Stimulated activated CD4-positive, alpha-beta T cell treated with anti-CD3 and anti-CD28 coated beads, Interleukin-1b, Interleukin-23, amount 100 ng/mL, for 1 hour (primary cell): ENCODE measurements at places on chromosomes 5 and 9.

DNA sequence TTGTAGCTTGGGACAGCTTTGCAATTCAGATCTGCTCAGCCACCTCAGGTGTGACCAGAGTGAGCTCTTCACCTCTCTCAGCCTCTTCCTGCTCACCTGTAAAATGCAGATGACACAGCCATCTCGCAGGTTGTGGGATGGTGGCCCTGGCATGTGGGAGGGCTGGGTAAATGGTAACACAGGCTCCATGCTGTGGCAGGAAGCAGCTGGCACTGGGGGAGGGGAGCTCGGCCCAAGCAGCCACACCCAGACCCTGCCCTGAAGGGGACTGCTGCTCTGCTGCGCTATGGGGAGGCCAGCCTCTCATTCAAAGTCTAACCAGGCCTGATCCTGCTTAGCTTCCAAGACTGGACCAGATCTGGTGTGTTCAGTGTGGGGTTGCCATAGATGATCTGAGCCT is 24.1 kb downstream of the PHF2 start:
- DNase-seq: no peak

DNA sequence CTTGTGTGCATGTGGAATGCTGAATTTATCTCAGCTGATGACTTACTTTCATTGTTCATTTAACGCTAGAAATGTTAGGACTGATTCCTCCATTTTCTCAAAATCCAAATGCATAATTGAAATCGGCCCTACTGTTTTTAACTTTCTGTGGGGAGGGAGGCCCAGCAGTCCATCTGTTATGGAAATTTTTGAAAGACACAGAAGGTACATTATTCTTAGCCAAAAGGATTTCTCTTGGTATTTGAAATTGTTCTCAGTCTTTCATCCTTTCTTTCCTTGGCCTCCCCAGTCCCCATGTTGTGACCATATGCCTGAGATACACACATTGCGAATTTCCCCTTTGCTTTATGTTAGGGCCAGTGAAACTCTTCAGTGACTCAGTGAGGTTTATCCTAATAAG is 549.9 kb downstream of the IRX1 start:
- DNase-seq: no peak

DNA sequence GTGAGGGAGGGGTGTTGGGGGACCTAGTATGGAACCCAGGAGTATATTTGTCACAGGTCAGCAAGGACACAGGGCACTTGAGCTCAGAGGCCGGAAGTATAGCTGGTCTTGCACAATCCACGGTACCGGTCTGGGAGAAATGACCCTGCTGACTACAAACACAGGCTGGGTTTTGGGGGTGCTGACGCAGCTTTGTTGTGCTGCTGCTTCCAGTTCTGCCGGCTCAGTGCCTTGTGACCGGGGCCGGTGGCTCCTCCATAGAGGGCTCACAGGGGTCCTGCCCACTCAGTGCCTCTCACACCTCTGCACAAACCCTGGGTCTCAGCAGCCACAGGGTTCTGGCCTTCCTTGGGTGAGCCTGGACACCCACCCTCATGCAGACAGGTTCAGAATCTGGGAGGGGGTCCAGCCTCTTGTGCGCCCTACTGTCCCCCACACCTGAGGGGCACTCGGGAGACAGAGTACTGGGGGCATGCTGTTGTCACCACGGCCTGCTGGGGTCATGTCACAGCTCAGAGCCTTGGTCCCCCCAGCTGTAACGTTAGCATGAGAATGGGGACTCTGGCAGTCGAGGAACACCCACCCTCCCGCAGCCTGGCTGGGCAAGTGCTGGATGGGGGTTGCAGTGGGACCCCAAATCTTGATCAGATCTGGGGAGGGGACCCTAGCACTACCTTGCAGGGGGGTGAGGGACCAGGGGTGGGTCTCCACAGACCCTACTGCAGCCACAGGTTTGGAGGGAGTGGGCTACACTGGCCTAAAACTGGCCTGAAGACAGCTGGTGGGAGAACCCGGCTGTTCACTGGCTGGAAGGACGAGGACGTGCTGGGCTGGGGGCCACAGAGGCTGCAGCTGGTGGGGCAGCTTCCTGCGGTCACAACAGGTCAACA is 17.7 kb downstream of the NINJ1 start:
- DNase-seq: no peak

DNA sequence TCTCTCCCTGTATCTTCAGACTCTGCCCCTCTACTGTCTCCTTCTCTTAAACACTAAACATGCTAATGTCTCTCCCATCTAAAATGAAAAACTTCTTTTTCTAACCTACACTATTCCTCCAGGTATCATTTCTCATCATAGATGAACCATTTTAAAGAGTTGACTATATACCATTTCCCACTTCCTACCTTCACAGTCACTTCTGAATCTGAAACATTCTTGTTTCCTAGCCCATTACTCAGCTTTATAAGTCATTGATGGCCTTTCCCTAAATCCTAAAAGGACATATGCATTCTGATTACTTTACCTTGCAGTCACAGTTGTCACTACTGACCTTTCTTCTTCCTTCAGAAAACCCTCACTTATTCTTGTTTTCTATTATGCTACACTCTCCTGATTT is 118.2 kb downstream of the SSBP2 start:
- DNase-seq: no peak

- DNase-seq: no peak
Observed at GRCh38 chr5:158382473-158382872, 523.5 kb upstream of the CLINT1 start.

DNA sequence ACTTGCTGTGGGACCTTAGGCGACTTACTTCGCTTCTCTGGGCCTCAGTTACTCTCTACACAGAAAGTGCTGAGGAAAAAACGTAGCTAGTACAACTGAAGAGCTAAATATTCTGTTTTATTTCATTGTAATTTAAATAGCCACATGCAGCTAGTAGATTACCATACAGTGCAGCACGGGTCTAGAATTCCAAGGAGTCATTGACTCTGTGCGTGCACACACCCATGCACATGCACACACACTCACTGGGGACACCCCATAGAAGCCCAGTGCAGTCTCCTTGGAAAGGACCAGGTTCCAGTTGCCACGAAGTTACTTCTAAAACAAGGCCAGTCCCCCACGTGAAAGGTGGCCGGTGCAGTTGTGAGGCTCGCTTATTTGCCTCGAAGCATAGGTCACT is 17.0 kb downstream of the URM1 start:
- no peak for DNase-seq

DNA sequence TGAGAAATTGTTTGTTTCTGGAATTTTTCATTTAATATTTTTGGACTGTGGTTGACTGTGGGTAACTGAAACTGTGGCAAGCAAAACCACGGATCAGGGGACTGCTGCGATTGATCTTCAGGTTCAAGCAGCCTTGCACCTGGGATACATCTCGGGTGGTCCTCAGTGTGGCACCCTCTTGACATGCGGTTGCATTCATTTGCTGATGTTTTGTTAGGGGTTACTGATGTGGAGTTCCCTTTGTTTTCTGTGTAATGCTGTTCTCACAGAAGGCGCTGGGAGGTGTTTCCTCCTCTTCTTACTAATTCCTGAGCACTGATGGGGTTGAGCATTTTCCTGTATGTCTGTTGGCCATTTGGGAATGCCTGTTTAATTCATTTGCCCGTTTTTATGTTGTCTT is 60.4 kb downstream of the EHMT1 start:
- DNase-seq: no peak

DNA sequence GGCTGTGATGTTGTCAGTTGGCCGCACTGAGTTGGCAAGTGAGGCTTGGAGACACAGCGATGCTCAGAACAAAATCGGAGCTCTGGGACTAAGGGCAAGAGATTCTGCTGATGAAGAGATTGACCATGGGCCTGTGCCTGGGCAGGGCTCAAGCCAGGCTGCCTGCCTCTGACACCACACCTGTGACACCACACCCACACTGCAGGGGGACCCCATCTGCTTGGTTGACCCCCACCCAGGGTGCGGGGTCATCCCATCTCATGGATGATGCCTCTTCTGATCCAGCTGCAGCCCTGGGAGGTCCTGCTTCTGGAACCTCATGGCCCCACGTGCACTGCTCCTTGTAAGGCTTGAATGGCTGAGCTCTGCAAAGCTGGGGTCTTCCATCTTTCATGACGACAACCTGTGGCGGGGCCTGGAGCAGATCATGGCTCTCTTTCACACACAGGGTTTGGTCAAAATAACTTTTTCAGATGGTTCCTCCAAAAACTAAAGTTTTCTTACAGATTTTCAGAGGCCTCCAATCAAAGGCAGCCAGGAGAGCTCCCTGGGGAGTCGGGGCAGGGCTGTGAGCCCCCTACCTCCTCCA is 185.2 kb downstream of the GADD45G start:
- no peak for DNase-seq
